ENCODE measurements at places on chromosomes 16 and 17.

GRCh38 chr17:61581611-61582349 lies 9.2 kb downstream of the NACA2 start:
- DNase-seq, result no peak

GRCh38 chr16:69936252-69936651 lies 14.9 kb upstream of the CLEC18A start:
- DNase-seq, result no peak

- no peak for DNase-seq
Observed at GRCh38 chr17:73599599-73599998, 44.6 kb downstream of the SDK2 start.

DNA sequence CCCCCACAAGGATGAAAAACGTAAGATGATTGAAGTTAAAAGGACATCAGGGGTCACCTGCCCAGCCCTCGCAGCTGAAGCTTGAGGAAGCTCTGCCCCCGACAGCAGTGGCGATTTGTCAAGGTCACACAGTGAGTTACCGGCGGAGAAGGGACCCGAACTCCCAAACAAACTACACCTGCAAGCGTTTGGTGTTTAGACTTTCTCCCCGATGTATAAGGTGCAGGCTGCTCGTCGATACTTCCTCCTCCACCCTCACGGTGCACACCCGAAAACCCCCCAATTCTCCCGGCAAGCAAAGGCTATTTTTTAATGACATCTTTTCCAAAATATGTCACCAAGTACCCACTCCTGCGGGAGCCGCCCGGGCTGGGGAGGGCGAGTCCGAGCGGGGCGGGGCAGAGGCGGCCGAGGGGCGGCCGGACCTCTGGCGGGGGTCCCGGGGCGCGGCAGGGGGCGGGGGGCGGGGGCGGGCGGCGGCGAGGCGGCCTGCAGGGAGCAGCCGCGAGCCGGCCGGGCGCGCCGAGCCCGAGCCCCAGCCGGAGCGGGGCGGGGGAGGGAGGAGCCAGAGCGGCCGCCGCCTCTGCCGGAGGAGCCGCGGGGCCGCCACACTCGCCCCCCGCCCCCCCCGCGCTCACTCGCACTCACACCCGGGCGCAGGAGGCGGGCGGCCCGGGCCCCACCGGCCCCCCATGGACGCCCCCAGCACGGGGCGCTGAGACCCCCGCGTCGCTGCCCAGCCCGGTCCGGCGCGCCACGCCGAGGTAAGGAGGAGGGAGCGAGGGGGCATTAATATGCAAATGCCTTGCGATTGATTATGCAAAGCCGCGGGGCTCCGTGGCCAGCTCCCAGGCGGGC lies at the start of gene THRA:
Gene THRA, plus strand, starts transcription at position 637 of the 858 bp plus-strand sequence. CDS start 11,524 bp downstream, outside the sequence.
- DNase-seq, result peak; percentile 68

DNA sequence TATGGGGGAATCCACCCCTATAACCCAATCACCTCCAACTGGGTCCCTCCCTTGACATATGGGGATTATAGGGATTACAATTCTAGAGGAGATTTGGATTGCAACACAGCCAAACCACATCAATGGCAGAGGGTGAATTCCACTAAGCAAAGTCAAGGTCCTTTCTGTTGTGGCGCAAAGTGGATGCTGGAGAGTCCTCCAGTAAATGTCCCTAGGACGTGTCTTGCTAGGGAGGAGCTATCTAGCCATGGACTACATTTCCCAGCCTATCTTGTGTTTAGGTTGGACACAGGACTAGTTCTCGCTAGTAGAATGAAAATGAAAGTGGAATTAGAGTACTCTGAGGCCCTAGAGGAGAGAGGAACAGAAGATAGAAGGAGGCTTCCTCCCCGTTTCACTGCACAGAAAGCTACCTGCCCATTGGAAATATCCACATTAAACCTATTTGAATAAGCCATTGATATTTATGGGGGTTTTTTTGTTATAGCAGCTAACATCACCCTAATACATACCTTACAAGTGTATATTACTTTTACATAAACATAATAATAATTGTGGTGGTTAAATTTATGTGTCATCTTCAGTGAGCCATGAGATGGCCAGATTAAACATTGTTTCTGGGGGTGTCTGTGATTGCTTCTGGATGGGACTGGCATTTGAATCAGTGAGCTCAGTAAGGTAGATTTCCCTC lies 56.7 kb upstream of the ERCC4 start:
- DNase-seq, result no peak

GRCh38 chr17:40490289-40490853 lies 11.1 kb downstream of the TNS4 start:
- no peak for DNase-seq

DNA sequence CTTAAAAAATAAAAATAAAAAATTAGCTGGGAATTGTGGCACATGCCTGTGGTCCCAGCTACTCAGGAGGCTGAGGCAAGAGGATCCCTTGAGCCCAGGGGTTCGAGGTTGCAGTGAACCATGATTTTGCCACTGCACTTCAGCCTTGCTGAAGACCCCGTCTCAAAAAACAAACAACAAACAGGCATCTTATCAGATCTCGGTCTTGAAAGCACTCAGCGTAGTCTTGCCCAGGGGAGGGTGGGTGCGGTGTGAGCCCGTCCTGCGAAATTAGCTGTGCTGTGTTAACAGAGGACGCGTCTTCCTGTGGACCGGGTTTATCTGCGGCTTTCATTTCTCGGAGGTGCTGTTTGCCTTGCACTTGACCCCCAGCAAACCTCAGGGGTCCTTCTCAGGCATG lies 5.4 kb downstream of the GAA start:
- no peak for DNase-seq

DNA sequence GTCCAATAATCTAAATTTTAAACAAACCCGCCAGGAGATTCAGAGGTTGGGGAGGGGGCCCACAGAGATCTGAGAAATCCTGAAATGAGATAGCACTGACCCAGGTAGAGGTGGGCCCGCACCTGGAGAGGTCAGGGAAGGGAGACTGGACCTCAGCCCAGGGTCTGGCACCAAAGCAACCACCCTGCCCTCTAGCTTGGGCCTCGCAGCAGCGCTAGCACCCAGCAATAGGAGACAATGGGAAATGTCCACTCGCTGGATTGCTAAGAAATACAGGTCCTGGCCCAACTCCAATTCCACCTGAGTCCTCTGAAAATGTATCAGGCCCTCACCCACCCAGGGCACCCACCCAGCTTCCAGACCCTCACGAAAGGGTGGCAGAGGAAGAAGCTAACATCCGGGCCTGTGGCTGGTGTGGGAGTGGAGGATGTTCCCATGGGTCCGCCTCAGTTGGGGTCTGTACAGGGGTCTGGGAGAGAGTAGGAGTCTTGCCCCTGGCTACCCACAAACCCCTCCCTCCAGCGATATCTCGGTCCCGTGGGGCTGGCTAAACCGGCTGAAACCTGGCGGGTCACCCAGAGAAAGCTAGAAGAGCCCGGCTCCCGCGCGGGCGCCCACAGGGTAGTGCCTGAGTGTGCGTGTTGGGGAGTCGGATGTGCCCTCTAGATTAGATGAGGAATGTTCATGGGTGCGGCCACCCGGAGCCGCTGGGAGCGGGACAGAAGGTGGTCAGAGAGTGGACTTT lies 1.1 kb downstream of the PLLP start:
- no peak for DNase-seq

GRCh38 chr17:64117981-64118979 lies 11.7 kb downstream of the ERN1 start:
- no peak for DNase-seq

GRCh38 chr17:31321481-31321880 lies at the start of gene EVI2A:
Gene EVI2A, minus strand, starts transcription at chr17:31321622. Its CDS starts 2,609 bp downstream, at chr17:31319013.
- peak; percentile 77 for DNase-seq

GRCh38 chr16:81185416-81185815 lies 53.1 kb upstream of the BCO1 start:
- DNase-seq, result no peak

DNA sequence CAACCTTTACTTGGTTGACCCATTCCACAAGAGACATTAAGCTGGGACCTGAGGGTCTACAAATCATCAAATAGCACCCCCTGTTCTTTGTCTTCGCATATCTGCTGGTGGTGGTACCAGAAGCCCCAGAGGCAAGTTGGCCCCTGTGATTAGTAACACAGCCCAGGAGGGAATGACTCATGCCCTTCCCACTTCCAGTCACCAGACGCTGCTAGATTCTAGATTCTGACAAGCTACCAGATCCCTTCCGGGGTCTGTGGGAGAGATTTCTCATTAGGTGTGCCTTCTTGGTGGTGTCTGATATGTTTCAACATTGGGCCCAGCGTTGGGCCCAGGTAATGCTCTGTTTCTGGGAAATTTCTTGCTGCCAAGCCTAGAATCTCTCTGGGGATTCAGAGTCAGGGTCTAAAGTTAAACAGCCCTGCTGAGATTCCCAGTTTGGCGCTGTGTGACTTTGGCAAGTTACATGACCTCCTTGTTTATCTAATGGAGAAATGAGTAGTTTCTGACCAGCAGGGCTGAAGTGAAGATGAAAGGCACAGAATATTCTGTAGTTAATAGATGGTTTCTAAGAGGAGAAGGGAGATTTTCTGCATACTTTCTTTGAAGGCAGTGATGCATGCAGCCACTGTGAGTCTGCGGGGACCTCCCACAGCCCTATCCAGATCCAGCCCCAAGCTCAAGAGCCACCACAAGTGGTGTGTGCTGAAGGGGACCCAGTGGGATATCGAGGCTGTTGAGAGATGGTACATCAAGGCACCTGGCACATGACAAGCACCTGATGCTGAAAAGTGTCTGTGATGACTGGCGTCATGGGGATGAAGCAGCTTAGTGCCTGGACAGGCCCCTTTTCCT lies 3.9 kb downstream of the TRPV2 start:
- DNase-seq, result peak; percentile 73

DNA sequence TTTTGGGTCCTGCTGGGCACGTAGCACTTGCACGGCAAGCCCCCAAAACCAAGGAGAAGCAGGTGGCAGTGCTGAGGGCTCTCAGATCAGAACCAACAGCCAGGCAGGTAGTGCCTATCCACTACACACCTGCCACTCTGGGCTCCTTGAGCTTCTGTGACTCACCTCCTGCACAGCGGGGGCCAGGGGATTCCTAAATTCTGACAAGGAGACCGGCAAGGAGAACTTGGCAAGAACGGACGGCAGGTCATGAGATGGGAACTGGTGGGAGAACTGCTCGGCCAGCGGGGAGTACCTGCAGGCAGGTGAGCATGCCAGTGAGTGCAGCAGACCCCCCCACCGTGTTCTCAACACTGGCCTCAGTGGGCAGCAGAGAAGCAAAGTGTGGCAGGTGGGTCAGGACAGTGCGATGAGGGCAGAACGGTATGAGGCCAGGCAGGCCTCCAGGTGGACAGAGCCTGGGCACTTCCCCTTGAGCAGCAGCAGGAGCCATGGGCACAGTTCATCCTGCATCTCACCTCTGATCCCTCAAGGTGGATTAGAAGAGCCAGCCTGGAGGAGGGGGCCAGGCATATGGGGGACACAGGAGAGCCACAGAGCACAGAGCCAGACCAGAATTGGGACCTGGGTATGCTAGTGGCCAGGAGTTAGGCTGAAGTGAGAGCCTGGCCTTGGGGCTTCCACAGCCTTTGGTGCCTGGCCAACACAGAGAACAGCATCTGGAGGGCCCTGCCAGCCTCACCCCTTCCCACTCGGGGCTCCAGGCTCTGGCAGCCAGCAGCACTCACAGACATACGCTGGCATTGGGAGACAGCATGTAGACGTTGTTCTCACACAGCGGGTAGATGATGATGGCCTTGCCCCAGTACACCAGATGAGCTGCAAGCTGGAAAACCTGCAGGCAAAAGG lies 14.7 kb downstream of the MPG start:
- DNase-seq, result no peak

GRCh38 chr17:68924793-68925720 lies 30.1 kb downstream of the ABCA8 start:
- no peak for DNase-seq

- no peak for DNase-seq
Observed at GRCh38 chr16:9949396-9949795, 232.8 kb downstream of the GRIN2A start.

- DNase-seq, result no peak
Observed at GRCh38 chr17:38685491-38685890, 10.7 kb upstream of the EPOP start.

- no peak for DNase-seq
Observed at GRCh38 chr16:13307851-13308250, 406.5 kb downstream of the SHISA9 start.

DNA sequence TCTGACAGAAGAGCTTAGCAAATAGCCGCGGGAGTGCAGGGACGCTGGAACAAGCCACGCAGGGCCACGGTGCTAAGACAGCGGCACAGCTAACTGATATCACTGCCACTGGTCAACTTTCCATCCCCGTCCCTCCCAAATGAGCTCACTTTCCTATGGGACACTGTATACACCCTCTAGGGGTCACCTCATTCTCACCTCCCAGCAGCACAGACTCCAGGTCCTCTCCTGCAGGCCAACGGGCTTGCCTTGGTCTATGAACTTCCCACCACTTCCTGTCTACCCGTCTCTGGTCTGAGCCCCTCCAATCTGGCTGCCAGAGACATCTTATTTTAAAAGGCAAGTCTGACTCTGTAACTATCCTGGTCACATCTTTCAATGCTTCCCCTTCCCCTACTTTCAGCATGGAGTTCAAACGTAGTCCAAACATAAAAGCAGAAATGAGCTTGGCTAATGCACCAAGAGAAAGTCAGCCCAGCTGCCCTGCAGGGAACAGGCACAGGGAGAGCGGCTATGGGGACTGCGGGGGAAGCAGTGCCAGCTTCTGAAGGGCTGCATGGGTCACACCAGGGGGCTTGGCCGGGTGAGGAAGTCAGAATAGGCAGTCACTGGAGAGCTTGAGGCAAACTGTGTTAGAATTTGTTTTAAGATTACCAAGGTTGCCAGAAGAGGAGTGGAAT lies 26.3 kb upstream of the SLC38A8 start:
- DNase-seq, result no peak

DNA sequence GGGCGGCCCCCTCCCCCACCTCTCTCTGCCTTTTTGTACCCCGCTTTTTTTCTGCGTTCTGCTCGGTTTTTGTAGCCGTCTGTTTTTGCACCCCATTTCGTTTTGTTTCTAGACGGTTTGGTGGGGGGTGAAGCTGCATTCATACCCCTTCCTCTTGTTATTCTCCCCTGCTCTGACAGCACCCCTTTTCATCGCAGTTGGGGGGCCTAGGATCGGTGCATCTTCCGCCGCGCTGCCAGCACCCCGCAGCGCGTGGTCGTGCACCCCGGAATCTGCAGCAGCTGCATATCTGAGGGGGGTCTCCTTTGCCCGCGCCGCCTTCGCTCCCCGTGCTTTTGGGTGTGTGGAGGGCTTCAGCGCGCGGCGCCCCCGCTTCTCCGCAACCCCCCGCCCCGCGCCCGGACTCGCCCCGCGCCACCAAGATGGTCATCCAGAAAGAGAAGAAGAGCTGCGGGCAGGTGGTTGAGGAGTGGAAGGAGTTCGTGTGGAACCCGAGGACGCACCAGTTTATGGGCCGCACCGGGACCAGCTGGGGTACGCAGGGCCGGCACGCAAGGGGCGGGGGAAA lies 455 bp downstream of the ATP1B2 start:
- DNase-seq, result no peak

- DNase-seq, result no peak
Observed at GRCh38 chr17:58384897-58385296, 32.4 kb downstream of the RNF43 start.

- DNase-seq, result no peak
Observed at GRCh38 chr16:70687102-70687511, 1.3 kb upstream of the MTSS2 start.

Measured in activated CD4-positive, alpha-beta T cell treated with anti-CD3 and anti-CD28 coated beads for 4 hours (primary cell).